ENCODE measurements at places on chromosomes 13 and 19. TPM values are rescaled to one million over a fixed set of nuclear protein-coding genes. Genes with fewer than 3 reads are reported as not detected.

DNA sequence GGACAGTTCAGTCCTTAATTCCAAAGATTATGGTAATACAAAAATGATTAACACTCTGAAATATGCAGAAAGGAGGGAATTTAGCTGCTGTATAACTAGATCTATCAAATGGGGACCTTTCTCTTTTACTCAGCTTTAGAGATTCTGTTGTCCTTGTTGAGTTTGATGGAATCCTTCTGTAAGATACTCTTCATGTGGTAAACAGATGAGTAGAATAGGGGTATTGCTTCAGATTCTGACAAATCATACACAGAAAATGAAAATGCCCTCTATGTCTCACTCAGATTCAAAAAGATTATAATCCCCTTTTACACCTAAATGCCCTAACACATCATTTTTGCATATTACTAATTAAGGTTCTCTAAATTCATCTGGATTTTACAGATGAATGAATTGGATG, 50.7 kb downstream of the ARHGAP35 start:
- DNase-seq, result no peak

Gene MAP3K10
- total RNA-seq, result 11.6 TPM

Gene SLC5A5
- total RNA-seq, result 2.0 TPM

Gene SIAH3
- 0.02 TPM for total RNA-seq
